ENCODE measurements at places on chromosomes 4 and X.

DNA sequence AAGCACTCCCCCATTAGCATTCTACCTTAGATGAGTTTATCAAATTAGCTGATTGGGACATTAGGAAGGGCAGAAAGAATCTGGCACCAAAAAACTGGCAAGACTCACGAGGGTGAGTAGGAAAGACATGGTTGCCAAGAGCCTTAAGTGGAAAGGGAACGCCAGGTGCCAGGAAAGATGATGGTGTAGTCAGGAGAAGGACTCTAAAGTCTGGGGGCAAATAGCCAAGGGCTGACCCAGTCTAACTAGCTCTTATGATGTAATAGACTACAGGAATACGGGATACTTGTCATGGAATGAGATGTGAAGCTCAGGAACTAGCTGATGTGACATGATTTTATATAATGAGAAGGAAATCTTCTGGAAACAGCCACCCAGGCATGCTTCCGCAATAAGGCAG lies 94.8 kb downstream of the MBNL3 start:
- no peak for DNase-seq

DNA sequence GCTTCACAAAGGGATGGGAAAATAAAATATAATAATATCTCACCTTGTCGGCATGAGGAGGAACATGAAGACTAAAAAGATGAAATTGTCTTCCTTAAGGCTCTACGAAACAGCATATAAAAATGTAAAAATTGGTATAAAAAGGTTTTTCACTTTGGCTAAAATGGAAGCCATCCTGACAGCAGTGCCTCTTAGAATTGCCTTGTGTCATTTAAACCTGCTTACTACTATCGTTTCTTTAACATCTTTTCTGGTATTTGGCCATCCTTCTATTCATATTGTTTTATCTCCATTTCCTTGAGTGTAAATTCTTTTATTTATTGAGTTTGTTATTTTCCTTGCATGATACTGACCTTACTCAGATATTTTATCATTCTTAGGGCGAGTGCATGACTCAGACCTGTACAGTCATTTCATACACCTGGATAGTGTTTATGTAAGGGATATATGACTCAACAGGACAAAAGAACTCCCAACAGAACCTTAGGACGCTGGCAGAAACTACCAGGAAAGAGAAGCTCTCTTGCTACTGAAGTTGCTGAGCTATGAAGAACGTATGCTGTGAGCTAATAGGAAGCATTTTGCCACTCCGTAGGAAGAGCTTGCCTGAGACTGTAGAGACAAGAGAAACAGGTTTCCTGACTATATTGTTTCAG lies 5.8 kb upstream of the CDKN2AIP start:
- DNase-seq = no peak

DNA sequence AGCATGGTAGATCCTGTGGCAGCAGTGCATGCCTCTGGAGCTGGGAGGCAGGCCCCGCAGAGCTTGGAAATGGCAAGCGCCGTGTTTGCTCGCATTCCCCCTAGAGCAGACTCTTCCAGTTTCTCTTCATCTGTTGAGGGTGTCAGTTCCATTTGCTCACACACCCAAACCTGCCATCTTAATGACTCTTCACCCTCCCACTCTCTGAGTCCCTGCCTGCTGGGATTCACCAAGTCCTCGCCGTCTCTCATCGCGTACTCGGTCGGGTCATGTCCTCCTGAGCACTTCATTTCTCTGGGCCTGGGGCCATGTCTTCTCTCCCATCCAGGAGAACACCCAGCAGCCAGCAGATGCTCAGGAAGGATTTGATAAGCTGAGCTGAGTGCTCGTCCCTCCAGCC lies 16.9 kb downstream of the ZBTB49 start:
- no peak for DNase-seq

- DNase-seq = no peak
Measured at GRCh38 chr4:71382125-71382899, 43.5 kb downstream of the SLC4A4 start.

- DNase-seq = no peak
Measured at GRCh38 chr4:4386296-4386735, 586 bp upstream of the NSG1 start.

- no peak for DNase-seq
Measured at GRCh38 chr4:26055855-26056254, 141.8 kb downstream of the SMIM20 start.

GRCh38 chr4:148072789-148073188 lies 340.9 kb downstream of the ARHGAP10 start:
- DNase-seq = no peak

DNA sequence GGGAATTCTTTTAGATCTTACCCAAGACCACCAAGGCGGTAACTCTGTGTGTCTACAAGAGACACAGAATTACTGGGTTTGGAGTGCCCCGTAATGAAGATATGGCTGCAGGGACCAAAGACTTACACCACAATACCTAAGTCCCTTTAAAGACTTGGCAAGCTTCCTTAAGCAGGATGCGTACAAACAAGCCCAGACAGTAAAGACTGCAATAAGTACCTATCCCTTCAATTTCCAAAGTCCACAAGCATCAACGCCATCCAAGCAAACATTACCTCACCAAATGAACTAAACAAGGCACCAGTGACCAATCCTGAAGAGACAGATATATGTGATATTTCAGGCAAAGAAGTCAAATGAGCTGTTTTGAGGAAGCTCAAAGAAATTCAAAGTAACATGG lies 42.3 kb upstream of the RNF128 start:
- DNase-seq = no peak
